Pulmonary artery endothelial cell (primary cell): ENCODE measurements at places on chromosomes 1 and 21. TPM values are rescaled to one million over a fixed set of nuclear protein-coding genes. Genes with fewer than 3 reads are reported as not detected.

Gene PLPPR4
- not detected in 2 replicates for total RNA-seq

DNA sequence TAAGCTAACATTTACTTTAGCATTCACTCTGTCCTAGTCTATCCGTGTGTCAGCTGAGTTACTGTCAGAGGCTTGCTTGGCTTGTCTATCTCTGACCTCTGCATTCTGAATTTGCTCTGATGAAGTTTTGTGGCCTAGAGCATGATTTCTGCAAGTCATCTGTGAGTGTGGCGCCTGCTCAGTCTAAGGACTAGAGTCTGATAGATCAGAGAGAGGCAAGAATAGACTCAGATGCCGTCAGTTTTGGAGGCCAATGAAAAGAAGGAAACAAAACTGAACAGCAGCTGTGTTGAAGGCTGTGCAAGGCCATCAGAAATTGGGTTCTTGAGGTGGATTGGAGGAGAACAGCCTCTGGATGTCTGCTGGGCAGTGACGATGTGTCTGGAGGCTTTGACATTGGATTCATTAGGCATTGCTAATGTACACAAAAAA lies 573.1 kb downstream of the USP25 start:
- DNase-seq = no peak

Gene FGR
- total RNA-seq = 0.07 and 0.18 TPM in 2 replicates

Gene ERICH3
- total RNA-seq = not detected in 2 replicates

GRCh38 chr1:94693435-94693834 lies 126.7 kb upstream of the SLC44A3 start:
- no peak for DNase-seq

DNA sequence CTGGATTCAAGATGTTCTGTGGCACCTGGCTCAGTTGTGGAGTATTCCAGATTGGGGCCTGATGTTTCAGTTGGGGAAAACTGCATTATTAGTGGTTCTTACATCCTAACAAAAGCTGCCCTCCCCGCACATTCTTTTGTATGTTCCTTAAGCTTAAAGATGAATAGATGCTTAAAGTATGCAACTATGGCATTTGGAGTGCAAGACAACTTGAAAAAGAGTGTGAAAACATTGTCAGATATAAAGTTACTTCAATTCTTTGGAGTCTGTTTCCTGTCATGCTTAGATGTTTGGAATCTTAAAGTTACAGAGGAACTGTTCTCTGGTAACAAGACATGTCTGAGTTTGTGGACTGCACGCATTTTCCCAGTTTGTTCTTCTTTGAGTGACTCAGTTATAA lies 7.2 kb downstream of the FPGT start:
- no peak for DNase-seq

DNA sequence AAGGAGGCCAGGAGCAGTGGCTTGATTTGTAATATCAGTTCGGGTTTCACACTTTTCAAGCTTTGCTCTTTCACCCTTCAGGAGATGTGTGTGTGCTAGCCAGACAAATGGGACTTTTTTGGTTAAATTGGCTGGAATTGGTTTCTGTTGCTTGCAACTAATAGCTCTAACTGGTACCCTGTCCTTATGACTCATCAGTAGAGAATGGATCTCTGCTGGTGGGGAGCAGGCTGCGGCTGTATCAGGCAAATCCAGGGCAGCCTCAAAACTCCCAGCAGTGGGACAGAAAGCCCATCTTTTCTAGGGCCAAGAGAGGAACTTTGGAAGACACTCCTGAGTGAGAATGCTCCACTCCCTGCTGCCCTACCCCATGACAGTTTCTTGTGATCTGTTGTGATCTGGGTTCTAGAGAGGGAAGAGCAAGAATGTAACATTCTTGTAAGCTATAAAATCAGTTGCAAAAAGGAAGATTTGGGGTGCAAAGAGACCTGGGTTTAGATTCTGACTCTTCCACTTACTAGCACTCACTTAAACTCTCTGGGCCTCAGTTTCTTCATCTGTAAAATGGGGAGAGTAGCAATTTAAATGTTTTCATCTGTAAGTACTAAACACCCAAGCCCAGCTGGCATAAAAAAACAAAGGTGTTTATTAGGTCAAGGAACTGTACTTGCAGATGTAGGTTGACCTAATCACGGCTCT lies 257.0 kb upstream of the TMEM51 start:
- DNase-seq = no peak

GRCh38 chr1:88973520-88974137 lies 18.8 kb downstream of the KYAT3 start:
- peak; percentile 4 for DNase-seq

Gene TNFRSF8
- total RNA-seq = 0.20 and 0.32 TPM in 2 replicates

Gene PPIAL4G
- not detected in 2 replicates for total RNA-seq

DNA sequence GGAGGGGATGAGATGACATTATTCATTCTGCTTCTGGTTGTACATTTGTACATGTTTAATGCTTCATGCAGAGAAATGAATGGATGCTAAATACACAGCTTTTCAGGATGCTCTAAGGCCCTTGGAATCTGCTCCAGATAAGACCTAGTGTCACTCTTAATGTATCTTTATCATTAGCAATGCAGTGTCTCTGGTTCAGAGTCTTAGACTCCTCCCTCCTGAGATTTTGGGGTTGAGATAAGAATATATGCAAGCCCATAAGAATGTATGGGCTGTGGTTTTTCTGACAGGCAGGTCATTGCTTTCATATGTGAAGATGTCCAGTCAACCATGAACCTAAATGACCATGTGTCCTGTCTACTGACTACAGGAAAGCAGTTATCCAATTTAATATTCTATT lies 415.5 kb downstream of the RPS6KC1 start:
- DNase-seq = no peak

- DNase-seq = no peak
Observed at GRCh38 chr1:164704954-164705353, 146.0 kb downstream of the PBX1 start.

- DNase-seq = no peak
Observed at GRCh38 chr1:50735443-50735842, 224.6 kb downstream of the FAF1 start.

Gene GJA4
- total RNA-seq = 17.6 and 29.6 TPM in 2 replicates

DNA sequence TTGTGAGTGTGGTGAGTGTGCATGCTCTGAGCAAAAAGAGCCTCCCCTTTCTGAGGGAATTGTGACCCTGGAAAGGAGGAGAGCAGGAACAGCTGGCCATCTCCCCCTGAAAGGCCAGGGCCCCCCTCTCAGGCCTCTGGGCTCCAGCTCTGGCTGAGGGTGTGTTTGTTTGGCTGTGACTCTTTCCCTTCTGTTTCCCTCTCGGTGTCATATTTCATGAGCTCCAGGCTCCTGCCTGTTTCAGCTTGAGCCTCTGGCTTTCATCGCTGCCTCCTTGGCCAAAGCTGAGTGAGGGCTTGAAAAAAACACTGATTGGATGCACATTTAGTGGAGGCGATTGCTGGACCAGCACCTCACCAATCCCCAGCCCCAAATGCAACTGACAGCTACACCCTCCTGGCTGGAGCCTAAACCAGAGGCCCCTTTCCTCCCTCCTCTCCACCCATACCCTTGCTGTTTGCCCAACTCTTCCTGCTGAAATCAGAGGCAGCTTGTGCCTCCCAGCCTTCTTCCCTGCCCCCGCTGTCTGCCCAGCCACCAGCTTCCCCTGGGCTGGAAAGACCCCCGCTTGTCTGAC lies 64.1 kb downstream of the DDR2 start:
- no peak for DNase-seq

Gene VASH2
- total RNA-seq = 0.07 and 0.14 TPM in 2 replicates

DNA sequence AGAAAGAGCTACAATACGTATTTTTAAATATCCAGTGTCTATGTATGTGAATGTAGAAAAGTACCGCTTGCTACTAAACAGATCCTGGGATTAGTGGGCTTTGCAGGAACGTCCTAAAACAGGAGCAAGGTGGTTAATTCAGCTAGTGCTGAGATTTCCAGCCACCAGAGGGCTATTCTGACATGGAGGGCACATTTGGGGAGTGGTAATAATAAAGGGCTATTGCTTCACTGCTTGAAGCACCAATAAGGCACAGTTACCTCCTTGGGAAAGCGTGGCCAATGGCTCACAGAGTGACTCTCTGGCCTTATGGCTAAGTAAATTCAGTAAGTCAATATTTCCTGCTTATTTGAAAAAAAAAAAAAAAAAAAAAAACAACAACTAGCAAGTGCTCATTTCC lies 152.4 kb downstream of the GABPA start:
- no peak for DNase-seq

DNA sequence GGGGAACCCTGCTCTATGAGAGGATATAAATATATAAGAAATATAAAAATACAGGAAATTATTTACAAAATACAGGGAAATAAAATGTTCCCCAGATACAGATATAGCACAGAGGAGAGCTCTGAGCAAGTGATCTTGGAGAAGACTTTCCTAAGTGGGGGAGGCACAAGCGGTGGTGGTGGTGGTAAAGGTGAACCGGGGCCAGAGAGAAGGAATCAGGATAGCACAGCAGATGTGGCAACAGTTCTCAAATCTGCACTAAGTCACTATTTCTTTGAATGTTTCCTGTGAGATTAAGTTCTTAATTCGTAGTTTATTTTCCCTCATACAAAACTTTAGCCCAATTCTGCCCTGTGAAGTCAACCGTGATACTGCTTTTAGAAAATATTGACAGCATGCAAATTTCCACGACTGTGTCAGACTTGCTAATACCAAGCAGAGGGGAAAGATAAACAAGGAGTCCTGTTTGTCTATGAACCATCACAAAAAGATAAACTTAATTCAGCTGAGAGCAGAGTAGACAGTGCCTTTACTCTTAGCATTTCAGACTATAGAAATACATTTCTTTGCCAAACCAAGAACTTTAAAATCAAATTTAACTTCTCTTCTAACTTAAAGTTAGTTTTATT lies 237.5 kb upstream of the POGK start:
- DNase-seq = no peak

DNA sequence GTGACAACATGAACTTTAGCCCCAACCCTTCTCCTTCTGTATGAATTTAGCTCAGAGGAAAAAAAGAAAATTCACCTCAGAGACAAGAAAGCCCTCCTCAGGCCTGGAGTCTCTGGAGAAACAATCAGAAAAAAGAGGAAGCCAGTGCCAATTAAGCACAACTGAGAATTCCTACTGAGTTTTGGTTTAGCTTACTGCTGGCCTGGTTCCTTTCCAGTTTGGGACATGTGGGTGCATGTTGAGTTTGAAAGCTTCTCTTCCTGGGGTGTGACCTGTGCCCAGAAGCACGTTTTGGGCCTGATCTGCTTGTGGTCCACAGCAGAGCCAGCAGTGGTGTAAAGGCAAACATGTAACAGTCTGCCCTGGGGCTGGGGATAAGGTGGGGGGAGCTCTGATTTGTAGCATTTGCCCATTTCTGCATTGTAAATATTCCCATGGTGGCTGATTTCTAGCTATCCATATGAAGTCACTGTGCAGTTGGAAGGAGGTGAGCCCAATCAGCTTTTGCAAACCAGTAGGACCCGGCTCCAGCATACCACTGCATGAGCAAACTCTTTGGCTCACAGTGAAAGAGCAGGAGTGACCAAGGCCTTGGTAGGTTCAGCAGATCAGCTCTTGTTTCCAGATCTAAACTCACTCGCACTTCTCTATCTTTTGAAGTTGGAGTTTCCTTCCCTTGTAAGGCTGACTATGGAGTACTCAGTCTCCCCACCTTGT lies 4.7 kb upstream of the THEM5 start:
- DNase-seq = no peak

GRCh38 chr1:217453816-217454215 lies 177.1 kb downstream of the GPATCH2 start:
- DNase-seq = no peak

DNA sequence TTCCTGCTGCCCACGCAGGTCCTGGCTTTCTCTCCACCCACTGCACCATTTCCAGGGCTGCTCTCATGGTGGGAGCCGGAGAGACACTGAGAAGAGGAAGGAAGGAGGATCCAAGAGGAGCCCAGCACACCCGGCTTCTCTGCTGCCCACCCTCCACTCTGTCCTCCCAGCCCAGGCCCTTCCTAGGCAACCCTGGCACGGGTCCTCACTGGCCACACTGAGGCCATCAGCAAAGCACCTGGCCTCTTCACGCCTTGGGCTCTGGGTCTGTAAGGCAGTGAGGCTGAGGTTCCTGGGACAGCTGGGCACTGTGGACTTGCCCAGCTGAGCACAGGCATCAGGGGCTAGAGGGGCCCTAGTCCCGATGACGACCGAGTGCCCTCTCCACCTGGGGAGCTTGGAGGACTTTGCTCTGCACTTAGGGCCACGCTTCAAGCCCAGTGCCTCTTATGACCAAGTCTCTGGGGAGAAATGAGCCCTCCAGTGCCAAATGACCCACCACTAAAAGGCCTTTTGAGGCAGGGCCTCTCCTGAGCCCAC lies 43.1 kb downstream of the PDE9A start:
- DNase-seq = no peak

Gene CAPN9
- not detected in 2 replicates for total RNA-seq

DNA sequence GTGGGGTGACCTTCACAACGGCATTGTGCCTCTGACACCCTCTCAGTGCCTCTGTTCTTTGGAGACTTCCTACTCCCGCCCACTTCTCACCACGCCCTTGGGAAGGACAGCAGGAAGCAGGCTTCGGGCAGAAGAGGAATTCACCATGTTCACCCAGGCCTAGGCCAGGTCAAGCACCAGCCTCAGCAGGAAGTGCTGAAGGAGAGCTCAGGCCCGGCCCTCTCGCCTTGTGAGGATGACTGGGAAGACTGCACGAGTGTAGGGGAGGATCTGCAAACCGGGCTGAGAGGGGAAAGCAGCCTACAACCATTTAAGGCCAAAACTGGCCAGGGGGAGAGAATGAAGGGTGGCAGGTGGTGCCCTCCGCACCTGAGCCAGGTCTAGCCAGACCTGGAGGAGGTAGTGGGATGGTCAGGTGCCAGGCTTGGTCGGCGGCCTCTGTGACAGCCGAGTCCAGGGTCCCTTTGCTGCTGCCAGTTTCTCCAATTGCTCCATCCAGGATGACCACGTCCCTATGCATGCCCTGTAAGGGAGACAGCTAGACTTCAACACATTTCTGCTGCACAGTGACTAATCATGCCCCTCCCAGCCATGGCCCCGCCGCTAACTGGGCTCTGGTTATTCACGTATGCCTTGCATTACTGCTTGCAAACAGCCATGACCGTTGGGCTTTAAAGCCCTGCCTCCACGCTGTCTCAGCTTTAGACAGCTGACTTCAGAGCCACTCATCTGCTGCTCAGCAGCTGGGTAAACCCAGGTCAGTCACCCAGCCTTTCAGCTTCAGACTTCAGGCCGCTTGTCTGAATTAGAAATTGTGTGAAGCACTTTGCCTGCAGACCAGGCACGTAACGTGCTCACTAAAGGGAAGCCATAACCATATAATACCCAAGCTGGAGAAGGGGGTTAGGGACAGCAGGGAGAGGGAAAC lies 8.9 kb downstream of the MRTO4 start:
- DNase-seq = no peak
